Transverse colon (tissue), 4 donors: ENCODE measurements at places on chromosomes 5 and 9. TPM values are rescaled to one million over a fixed set of nuclear protein-coding genes. Genes with fewer than 3 reads are reported as not detected.

DNA sequence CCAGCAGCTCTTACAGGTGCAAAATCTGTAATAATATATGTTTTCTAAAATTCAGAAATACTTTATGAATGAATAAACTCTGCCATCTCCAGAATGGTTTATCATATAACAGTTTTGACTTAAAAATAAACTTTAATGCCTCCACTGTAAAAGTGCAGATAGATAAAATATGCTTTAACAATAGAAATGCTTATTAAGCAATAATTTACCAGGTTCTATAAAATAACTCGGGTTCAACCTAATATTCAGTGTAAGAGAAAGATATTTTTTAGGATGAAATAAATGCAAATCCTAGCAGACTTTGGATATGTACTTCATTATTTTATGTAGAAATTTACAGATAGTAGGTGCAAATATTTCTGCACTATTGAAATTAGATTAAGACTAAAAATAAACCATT lies 74.1 kb downstream of the FBXL7 start:
- H3K4me3 ChIP-seq, result no peak overlapping the region
- H3K4me1 ChIP-seq, result peaks cover 6% of the 10 kb centered on the region
- no peak overlapping the region for H3K27ac ChIP-seq
- no peaks in the 10 kb centered on the region for H3K36me3 ChIP-seq
- no peaks in the 10 kb centered on the region for H3K27me3 ChIP-seq
- no peak for DNase-seq

DNA sequence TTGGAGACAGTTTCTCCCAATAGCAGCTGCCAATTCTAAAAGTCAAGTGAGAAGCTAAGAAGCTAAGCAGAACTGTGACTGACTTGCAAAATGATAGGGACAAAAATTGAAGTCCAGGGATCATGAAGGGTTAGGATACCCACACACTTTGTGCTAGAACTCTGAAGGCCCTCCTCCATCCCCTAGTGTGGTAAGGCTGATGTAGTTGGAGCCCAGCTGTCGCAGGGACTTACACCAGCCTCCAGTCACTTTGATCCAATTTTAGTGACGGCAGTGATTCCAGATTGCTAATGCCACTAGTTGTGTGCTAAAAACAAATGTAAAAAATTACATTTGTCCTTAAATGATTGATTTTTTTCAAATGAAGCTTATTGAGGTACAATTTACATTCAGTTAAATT lies 742.7 kb upstream of the ZNF608 start:
- H3K27me3 ChIP-seq, result no peaks in the 10 kb centered on the region
- H3K4me1 ChIP-seq, result peaks cover 12% of the 10 kb centered on the region
- H3K36me3 ChIP-seq, result no peaks in the 10 kb centered on the region
- DNase-seq, result no peak
- no peak overlapping the region for H3K27ac ChIP-seq
- no peak overlapping the region for H3K4me3 ChIP-seq

- H3K27ac ChIP-seq, result no peak overlapping the region
- no peak overlapping the region for H3K4me3 ChIP-seq
- no peak for DNase-seq
These were observed 15.2 kb upstream of the RHOBTB3 start for GRCh38 chr5:95715799-95716461.

DNA sequence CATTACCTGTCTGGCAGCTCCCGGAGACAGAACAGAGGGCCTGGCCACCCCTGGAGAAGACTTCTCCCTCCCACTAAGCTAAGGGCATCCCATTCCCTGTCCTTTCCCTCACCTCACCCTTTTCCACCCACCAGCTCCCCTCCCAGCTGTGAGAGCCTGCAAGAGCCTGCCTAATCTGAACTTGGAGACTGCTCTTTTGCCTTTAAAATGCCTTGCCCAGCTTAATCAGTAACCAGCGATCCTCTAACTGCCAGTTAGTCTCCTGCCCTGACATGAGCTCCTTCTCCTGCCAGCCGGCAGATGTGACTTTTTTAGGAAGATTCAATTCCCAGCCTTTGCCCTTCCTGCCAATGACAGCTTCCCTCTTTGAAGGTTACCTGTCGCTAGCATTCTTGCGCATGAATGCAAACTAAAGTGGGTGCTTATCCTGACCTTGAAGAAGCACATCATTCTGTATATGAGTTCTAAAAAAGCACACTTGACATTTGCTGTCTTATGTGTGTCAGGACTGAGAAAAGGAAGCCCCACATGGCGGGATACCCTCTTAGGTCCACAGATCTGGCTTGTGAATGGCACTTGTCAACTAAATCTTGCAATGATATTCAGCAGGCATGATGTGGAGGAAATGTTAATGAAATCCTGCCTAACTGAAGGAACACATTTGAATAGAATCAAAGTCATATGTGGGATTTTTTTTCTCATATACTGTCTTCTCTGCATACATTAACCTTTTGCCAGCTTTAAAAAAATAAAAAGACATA lies 411.2 kb upstream of the SLC30A5 start:
- DNase-seq, result peak; percentile 33
- no peaks in the 10 kb centered on the region for H3K27me3 ChIP-seq
- peak overlapping the region; percentile 42 for H3K27ac ChIP-seq
- H3K4me3 ChIP-seq, result no peak overlapping the region
- no peaks in the 10 kb centered on the region for H3K4me1 ChIP-seq

- H3K4me3 ChIP-seq, result no peak overlapping the region
- no peaks in the 10 kb centered on the region for H3K27me3 ChIP-seq
- no peak for DNase-seq
- no peaks in the 10 kb centered on the region for H3K36me3 ChIP-seq
- no peak overlapping the region for H3K27ac ChIP-seq
These were observed 188.2 kb upstream of the SLC27A6 start for GRCh38 chr5:128777052-128777451.

Gene CREB3
- 44.2 TPM for total RNA-seq

Gene SERF1B
- total RNA-seq, result 48.6 TPM

DNA sequence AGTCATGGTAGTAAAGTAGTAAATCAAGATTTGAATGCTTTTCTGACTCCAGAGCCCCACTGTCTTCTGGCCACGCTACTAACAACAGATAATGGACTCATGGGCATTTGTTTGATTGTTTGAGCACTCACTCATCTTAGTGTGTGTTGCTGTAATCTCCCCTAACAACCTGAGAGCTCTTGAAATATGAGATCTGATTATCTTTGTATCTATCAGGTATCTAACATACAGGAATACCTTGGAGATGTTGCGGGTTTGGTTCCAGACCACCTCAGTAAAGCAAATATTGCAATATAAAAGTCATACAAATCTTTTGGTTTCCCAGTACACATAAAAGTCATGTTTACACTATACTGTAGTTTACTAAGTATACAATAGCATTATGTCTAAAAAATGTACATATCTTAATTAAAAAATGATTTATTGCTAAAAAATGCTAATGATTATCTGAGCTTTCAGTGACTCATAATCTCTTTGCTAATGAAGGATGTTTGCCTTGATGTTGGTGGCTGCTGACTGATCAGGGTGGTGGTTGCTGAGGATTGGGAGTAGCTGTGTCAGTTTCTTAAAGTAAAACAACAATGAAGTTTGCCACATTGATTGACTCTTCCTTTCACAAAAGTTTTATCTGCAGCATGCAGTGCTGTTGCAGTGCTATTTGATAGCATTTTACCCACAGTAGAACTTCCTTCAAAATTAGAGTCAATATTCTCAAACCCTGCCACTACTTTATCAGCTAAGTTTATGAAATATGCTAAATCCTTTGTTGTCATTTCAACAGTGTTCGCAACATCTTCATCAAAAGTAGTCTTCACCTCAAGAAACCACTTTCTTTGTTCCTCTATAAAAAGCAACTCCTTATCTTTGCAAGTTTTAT lies 92.2 kb downstream of the ZNF462 start:
- H3K36me3 ChIP-seq, result no peaks in the 10 kb centered on the region
- no peaks in the 10 kb centered on the region for H3K27me3 ChIP-seq

Gene MEIKIN
- not detected for total RNA-seq

GRCh38 chr9:126363847-126364671 lies 37.4 kb downstream of the MVB12B start:
- DNase-seq, result peak; percentile 56
- peak overlapping the region; percentile 77 for H3K27ac ChIP-seq
- H3K4me3 ChIP-seq, result no peak overlapping the region
- H3K27me3 ChIP-seq, result no peaks in the 10 kb centered on the region
- peaks cover 28% of the 10 kb centered on the region for H3K4me1 ChIP-seq
- no peaks in the 10 kb centered on the region for H3K36me3 ChIP-seq

DNA sequence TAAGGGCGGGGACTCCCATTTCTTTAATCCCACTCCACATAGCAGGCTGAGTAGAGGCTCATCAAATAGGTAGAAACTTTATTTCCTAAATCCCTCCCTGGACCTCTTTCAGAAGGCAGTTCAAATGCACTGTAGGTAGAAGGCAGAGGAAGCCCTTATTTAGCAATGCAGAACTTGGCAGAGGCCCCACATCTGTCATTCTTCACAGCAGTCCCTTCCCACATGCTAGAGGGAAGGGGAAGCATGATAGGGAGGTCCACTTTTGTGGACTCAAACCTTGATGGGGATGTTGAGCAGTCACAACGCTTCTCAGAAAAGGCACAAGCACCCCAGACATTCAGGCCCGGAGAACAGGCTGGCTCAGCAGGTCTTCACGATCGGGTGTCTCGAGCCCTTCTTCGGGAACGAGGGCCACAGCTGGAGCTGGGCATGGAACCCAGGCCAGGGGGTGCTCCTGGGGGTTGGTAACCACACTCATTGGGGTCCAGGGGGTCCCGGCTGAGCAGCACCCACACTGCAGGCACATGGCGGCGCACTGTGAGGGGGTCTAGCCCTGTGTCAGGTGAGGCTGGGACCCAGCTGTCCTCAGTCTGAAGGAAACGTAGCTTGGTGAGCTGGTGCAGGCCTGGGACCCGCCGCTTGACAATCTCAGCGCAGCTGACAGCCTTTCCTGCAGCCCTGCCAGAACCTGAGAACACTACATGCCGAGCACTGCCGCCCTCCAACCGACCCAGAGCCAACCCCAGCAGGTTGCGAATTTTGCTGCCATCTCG lies 1.3 kb downstream of the RPP25L start:
- H3K4me3 ChIP-seq, result no peak overlapping the region
- H3K36me3 ChIP-seq, result no peaks in the 10 kb centered on the region
- H3K27ac ChIP-seq, result no peak overlapping the region
- H3K27me3 ChIP-seq, result no peaks in the 10 kb centered on the region
- DNase-seq, result no peak

GRCh38 chr9:105950894-105951293 lies 256.6 kb downstream of the TMEM38B start:
- H3K4me3 ChIP-seq, result no peak overlapping the region
- no peaks in the 10 kb centered on the region for H3K36me3 ChIP-seq
- no peaks in the 10 kb centered on the region for H3K27me3 ChIP-seq
- H3K4me1 ChIP-seq, result no peaks in the 10 kb centered on the region
- no peak for DNase-seq

Gene NUDT2
- 1.9 TPM for total RNA-seq

GRCh38 chr5:165325221-165325620 lies 1819.8 kb downstream of the MAT2B start:
- H3K27me3 ChIP-seq, result no peaks in the 10 kb centered on the region
- no peaks in the 10 kb centered on the region for H3K4me1 ChIP-seq
- no peak overlapping the region for H3K4me3 ChIP-seq

- H3K4me1 ChIP-seq, result no peaks in the 10 kb centered on the region
- H3K4me3 ChIP-seq, result no peak overlapping the region
- no peak for DNase-seq
- no peaks in the 10 kb centered on the region for H3K36me3 ChIP-seq
- no peaks in the 10 kb centered on the region for H3K27me3 ChIP-seq
- H3K27ac ChIP-seq, result no peak overlapping the region
These were observed 247.1 kb downstream of the SLCO4C1 start for GRCh38 chr5:102048940-102049339.

DNA sequence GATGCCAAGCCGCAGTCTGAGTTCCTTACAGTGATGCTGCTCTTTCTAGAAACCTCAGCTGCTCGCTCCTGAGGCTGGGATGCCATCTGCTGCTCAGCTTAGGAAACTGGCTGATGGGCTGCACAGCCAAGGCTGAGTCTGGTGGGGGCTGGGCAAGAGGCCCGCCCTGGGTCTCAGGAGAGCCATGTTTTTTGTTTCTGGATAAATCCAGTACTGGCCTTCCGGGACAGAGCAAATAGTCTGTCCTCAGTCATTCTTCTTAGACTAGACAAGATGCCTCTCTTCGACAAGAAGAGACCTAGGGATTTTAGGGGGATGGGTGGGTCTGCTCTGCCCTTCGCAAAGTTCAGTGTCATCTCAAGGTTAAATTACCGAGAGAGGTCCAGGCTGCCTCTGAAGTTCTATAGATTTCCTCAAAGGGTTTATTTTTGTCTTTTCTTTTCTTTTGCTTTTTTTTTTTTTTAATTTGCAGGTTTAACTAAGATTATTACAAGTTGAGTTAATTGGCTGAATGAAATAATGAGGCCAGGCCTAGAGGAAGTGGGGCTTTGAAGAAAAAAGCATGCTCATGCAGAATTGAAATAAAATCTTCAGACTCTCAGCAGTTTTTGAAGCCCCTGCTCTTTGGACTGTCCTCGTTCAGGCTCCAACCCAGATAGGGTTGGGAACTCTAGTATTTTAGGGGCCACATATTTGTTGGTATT lies 30.6 kb upstream of the MATR3 start:
- no peaks in the 10 kb centered on the region for H3K27me3 ChIP-seq
- H3K27ac ChIP-seq, result no peak overlapping the region
- no peak overlapping the region for H3K4me3 ChIP-seq
- peak; percentile 83 for DNase-seq

DNA sequence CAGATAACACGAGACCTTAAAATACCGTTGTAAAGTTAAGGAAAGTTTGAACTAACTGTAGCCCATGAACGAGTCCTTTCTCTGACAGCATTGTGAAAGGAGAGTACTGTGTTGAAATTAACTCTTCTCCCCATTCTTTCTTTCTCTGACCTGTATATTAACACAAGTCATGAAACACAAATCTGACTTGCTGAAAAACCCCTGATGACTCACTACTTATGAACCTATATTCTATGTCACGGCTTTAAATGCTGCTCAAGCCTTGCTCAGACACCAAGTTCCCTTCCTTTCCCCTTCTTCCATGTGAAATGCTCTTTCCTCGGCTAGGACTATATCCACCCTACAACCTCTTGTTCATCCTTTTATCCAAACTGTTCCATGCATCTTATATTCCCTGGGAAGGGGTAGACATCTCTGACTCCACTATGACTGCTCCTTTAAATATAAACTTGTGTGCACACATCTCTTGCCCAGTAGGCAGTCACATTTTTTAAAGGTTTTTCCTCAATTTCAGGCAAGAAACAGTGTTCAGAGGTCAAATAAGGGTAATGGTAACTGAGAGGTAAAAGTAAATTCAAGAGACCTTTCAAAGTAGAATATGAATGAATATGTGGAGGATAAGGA lies 142.9 kb downstream of the NFIB start:
- no peaks in the 10 kb centered on the region for H3K4me1 ChIP-seq
- H3K4me3 ChIP-seq, result no peak overlapping the region
- H3K27me3 ChIP-seq, result no peaks in the 10 kb centered on the region

Gene INSL6
- not detected for total RNA-seq

Gene ZNF618
- 8.6 TPM for total RNA-seq

- no peak for DNase-seq
- H3K36me3 ChIP-seq, result no peaks in the 10 kb centered on the region
- peaks cover 14% of the 10 kb centered on the region for H3K4me1 ChIP-seq
- no peaks in the 10 kb centered on the region for H3K27me3 ChIP-seq
- H3K4me3 ChIP-seq, result no peak overlapping the region
These were observed 153.8 kb downstream of the AUH start for GRCh38 chr9:91207729-91208418.

Gene AMBP
- not detected for total RNA-seq

Gene AKNA
- 35.8 TPM for total RNA-seq

Gene PCDHGB7
- total RNA-seq, result 10.1 TPM
